ENCODE measurements at places on chromosomes 6 and 20. TPM values are rescaled to one million over a fixed set of nuclear protein-coding genes. Genes with fewer than 3 reads are reported as not detected.

- no peak for DNase-seq
Observed at GRCh38 chr6:145370559-145370958, 364.8 kb downstream of the EPM2A start.

DNA sequence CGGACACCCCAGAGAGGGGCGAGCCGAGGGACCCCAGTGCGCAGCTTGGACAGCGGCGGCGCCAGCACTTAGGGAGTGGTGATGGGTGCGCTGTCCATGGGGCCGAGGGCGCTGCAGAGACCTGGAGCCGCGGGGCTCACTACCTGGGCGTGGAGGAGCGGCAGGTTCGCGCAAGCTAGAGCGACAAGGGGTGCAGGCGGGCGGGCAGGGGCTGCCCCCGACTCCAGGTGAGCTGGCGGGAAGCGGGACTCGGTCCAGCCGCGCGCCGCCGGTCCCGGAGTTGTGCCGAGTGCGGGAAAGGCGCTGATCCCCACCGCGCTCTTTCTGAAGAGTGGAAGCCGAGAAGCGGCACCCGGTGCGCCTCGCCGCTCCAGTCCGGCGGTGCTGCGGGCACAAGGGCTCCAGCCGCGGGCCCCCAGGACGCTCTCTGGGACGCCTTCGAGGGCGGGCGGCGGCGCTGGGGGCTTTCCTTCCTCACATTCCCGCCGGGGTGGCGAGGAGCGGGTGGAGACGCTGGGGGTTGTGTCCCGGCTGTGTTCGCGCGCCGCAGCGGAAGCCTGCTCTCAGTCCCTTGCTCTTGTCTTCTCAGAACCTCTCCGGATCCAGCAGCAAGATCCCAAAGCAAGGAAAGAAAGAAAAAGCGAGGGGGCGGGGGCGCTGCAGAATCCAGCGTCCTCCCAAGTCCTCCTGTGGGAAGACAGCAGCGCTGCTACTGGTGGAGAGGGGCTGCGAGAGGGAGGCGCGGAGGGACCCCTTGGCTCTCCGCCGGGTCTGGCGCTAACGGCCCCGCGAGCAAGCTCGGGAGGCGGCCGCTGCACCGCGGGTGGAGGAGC is at the start of gene B3GAT2:
TSS of gene B3GAT2 (minus strand) at position 610 of the 833 bp plus-strand sequence. CDS start 631 bp downstream, outside the sequence.
- DNase-seq = no peak

DNA sequence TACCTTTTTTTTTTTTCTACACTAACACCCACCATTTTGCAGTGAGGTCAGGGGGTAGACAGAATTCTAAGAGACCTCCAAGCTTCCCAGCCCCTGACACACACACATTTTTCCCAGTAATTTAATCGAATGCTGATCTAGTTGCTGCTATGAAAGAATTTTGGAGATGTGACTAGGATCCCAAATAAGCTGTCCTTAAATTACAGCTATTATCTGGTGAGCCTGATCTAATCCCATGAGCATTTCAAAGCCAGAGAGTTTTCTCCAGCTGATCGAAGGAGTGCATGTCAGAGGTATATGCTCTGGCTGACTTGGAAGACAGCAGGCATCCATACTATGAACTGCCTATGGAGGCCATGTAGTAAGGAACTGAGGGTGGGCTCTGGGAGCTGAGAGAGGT is 503.8 kb upstream of the MARCKS start:
- DNase-seq = no peak

DNA sequence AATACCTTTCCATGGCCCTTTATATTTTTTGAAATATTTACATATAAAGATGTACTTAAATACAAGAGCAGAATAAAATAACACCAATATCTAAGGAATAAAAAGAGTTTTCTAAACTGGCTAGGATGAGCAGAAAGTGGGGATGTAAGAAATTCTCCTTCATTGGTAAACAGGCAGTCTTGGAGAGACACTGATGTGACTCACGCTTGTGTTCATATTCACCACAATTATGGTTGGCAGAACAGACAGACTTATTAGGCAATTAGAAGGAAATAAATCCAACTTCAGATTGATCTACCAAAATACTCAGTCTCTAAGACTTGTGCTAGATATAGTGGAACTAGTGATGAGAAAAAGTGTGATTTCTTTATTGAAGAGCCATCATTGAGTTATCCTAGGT is 463.7 kb downstream of the CDC5L start:
- peak; percentile 49 for DNase-seq

- DNase-seq = no peak
Observed at GRCh38 chr6:12136905-12137304, 124.8 kb downstream of the HIVEP1 start.

The CTAGE9 gene
- not detected for total RNA-seq

DNA sequence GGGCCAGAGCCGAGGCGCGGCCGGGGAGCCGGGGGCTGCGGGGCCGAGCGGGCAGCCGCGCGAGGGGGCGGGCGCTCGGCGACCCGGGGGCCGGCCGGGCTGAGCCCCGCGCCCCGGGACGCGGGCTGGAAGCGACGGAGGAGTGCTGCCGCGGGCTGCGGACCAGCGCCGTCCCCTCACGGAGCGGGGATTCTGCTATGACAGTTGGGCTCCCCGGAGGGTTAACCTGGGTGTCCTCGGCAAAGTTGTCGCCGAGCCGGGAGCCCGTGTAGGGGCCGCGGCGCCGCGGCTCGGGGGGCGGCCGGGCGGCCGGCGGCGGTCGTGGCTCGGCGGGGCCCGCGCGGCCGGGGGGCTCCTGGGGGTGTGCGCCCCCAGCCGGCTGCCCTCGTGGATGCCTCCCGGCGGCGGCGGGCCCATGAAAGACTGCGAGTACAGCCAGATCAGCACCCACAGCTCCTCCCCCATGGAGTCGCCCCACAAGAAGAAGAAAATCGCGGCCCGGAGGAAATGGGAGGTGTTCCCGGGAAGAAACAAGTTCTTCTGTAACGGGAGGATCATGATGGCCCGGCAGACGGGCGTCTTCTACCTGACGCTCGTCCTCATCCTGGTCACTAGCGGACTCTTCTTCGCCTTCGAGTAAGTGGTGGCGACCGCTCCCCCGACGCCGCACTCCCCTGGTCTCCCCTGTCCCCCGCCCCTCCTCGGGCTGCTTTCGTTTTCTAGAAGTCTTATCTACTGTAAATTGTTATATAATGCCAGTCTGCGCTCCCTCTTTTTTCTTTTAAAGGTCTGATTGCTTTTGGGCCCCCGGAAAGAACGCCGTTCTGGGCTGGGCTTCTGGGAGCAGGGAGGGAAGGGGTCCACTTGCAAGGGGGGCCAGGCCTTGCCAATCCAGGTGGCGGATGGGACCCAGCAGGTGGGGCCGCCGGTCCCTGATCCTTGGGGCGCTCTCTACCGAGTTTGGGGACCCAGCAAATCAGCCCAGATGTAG is 936 bp downstream of the ZDHHC14 start:
- DNase-seq = peak; percentile 53

GRCh38 chr20:7775072-7775471 is 165.2 kb downstream of the HAO1 start:
- DNase-seq = peak; percentile 53

The SRMS gene
- total RNA-seq = not detected

The CLIC5 gene
- total RNA-seq = not detected

GRCh38 chr6:150088481-150089154 is 19.7 kb upstream of the ULBP3 start:
- DNase-seq = no peak

- peak; percentile 34 for DNase-seq
Observed at GRCh38 chr20:22805219-22805618, 220.8 kb upstream of the FOXA2 start.

GRCh38 chr6:42619963-42620362 is 56.1 kb downstream of the UBR2 start:
- no peak for DNase-seq

DNA sequence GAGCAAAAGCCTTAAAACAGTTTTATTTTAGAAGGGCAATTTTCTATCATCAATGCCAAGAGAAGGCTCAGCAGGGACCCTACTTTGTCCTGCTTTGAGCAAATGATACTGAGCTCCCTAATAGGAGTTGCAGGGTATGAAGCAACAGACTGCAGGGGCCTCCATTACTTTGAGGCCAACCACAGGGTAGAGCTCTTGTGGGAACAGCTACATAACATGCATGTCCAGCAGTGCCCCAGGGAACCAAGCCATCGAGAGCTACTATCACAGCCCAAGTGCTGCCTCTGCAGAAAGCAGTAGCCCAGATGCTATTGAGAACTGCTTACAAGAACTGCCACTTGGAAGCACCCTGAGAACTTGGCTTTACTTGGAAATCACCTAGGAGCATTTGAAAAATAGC is 222.1 kb downstream of the LAMA2 start:
- DNase-seq = no peak

DNA sequence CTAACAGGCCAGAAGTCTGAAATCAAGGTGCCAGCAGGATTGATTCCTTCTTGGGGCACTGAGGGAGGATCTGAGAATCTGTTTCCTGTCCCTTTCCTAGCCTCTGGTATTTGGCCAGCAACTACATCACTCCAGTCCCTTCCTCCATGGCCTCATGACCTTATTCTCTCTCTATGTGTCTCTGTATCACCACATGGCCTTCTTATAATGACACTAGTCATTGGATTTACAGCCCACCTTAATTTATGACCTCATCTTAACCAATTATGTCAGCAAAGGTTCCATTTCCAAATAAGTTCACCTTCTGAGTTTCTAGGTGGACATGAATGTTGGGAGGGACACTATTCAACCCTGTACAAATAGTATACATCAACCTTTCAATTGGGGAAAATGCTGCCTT is 29.3 kb downstream of the SCML4 start:
- DNase-seq = no peak

The CLPSL2 gene
- total RNA-seq = not detected

The RIPPLY2 gene
- not detected for total RNA-seq

The HLA-F gene
- 8.0 TPM for total RNA-seq

- DNase-seq = no peak
Observed at GRCh38 chr6:37582306-37582705, 82.6 kb upstream of the CCDC167 start.

The FAM83D gene
- 73.9 TPM for total RNA-seq

The VWA7 gene
- total RNA-seq = 0.13 TPM

GRCh38 chr20:63554361-63555278 is 661 bp downstream of the FNDC11 start:
- no peak for DNase-seq

The APOBEC2 gene
- not detected for total RNA-seq

Measured in MG63 (cell line).